ENCODE measurements at places on chromosomes 3 and 15.

GRCh38 chr3:124229420-124229819, 237.5 kb upstream of the ROPN1 start:
- H3K27me3 ChIP-seq = no peaks in the 10 kb centered on the region
- H3K4me1 ChIP-seq = peaks cover 5% of the 10 kb centered on the region
- no peak overlapping the region for H3K4me3 ChIP-seq
- no peaks in the 10 kb centered on the region for H3K36me3 ChIP-seq

GRCh38 chr3:106619-107018, 89.9 kb upstream of the CHL1 start:
- no peak overlapping the region for H3K4me3 ChIP-seq
- no peak for DNase-seq
- H3K27me3 ChIP-seq = no peaks in the 10 kb centered on the region
- no peak overlapping the region for H3K27ac ChIP-seq
- peaks cover 15% of the 10 kb centered on the region for H3K4me1 ChIP-seq
- H3K36me3 ChIP-seq = no peaks in the 10 kb centered on the region

DNA sequence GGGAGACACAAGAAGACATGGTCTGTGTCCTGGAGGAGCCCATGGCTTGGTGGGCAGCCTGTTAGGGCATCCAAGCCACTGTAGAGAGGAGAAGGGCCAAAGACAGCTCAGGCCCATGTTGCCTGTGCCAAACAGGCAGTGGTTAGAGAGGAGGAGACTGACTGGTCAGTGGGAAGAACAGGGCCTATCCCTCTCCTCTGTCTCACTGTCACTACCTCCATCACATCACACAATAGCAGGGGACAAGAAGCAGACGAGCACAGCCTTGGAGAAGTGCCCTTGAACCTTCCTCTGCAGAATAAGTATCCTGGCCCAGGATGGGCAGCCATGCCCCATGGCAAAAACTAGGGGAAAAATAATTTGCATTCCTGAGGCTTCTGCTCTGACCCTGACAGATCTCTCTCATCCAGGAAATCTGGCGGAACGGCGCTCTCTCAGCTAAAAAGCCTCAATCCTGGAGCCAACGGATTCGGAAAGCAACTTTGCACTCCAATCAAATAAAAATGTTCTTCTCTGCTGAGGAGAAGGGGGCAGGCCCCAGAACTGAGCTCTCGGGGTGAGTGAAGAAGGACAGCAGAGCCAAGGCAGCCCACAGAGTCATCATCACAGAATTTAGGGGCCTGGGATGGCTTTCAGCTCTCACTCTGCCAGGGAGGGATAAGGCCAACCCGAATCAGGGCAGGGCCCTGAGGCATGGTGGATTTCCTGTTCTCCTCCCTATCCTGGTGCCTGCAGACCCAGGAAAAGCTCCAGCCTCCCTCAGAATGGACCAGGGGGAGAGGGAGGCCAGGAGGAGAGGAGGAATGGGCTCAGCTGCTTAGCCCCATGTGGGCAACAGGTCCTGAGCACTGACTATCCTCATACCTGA, 1.6 kb downstream of the SHF start:
- H3K4me1 ChIP-seq = peaks cover 33% of the 10 kb centered on the region
- H3K36me3 ChIP-seq = no peaks in the 10 kb centered on the region
- DNase-seq = no peak
- no peaks in the 10 kb centered on the region for H3K27me3 ChIP-seq
- H3K4me3 ChIP-seq = peak overlapping the region; percentile 89

DNA sequence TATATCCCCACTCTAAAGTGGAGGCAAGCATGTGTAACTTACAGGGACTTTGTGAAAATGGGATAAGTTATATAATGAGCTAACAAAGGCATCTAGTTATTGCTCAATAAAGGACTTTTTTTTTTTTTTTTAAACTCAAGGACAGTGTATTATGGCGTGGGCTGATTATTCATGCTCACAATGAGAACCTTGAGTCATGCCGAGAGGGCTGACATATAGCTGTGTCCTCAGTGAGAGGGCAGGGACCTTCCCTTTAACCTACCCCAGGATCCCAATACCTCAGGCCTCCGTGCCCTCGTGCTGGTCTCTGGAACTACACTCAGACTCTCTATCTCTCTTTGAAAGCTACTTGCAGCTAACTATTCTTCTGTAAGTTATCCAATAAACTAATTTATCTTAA, 319.9 kb upstream of the ICE2 start:
- no peak for DNase-seq
- H3K4me1 ChIP-seq = no peaks in the 10 kb centered on the region
- no peaks in the 10 kb centered on the region for H3K36me3 ChIP-seq
- no peak overlapping the region for H3K27ac ChIP-seq

DNA sequence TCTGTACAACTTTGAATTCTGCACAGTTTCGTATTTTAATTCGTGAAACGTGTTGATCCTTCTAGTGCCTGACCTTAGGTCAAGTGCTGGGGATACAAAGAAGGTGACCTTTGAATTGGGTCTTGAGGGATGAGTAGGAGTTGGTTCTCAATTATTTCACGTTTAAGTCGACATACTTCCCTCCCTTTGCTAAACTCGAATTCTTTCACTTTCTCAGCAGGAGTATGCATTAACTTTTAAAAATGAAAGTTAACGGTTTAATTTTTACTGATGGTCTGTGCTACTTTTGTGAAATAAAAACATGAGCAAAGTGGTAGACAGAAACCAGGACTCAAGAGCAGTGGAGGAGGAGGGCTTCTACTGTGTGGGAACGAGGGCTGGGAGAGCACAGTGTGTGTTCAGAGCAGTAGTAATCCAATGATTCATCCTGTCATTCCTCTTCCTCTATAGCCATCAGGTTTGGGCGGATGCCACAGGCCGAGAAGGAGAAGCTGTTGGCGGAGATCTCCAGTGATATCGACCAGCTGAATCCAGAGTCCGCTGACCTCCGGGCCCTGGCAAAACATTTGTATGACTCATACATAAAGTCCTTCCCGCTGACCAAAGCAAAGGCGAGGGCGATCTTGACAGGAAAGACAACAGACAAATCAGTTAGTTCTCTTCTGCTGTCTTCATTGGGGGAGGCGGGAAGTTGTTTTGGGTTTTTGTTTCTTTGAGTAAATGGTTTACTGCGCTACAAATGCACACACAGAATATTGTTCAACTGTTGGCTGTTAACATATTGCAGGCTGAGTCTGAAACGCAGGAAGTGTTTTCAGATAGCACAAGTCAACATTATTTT, 78.6 kb upstream of the TSEN2 start:
- H3K27me3 ChIP-seq = no peaks in the 10 kb centered on the region
- DNase-seq = no peak
- no peaks in the 10 kb centered on the region for H3K4me1 ChIP-seq
- H3K36me3 ChIP-seq = no peaks in the 10 kb centered on the region
- H3K27ac ChIP-seq = no peak overlapping the region

DNA sequence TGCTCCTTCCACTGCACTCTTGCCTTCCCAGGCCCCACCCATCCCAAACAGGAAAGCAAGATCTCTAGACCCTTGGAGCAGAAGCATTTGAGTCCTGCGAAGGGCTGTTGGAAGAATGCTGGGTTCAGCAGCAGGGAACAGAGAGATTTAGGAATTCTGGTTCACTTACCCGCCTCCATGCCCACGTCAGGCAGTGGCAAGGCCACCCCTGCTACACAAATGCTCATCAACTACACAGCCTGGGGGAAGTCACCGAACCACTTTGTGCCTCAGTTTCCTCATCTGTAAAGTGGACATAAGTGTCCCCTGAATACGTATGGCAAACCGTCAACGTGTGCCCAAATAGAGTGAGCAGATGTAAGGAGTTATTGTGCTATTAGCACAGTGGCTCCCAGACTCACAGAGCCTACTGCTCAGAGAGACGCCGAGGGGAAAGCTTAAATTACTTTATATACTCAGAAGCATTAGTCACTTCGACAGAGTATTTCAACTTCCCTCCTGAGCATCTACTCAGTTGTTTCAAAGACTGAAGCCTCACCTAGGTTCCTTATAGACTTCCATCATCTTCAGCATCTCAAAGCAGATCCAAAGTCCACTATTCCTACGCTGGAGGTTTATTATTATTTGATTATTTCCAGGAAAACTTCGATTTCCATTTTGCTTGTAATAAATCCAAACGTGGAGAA, 905 bp downstream of the HOMER2 start:
- no peaks in the 10 kb centered on the region for H3K27me3 ChIP-seq
- H3K27ac ChIP-seq = no peak overlapping the region
- DNase-seq = no peak
- no peaks in the 10 kb centered on the region for H3K4me1 ChIP-seq
- peak overlapping the region; percentile 50 for H3K4me3 ChIP-seq

DNA sequence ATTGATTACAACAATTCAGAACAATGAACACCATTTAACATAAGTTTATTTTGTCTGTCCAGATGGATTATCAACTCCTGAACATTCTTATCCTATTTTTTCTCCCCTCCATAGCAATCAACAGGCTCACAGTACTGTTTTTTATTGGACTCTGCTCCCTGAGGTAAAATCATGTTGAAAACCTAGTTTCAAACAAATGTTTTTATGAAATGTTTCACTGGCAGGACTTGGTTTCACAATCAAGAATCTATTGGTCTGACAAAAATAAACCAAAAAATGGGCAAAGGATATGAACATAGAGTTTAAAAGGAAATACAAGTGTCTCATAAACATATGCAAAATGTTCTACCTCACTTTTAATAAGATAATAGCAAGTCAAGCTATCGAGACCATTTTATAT, 2.6 kb upstream of the MYRIP start:
- no peak overlapping the region for H3K4me3 ChIP-seq
- H3K4me1 ChIP-seq = no peaks in the 10 kb centered on the region
- H3K27me3 ChIP-seq = peaks cover 32% of the 10 kb centered on the region

DNA sequence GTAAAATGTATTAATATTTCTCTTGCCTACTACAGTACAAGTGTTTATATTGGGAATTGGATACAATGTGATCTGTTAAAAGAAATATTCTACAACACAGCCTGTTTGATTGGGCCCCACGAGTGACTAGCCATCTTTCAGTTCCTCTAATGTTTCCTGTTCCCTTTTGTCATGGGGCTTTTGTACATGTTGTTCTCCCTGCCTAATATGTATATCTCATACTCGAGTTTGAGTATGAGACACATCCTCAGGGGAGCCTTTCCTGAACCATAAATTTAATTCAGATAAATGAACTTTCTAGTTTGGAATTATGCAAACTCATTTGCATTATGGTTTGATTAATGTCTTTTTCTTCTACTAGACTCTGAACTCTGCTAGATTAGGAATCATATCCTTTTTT, 65.5 kb downstream of the MEF2A start:
- no peaks in the 10 kb centered on the region for H3K27me3 ChIP-seq
- no peak overlapping the region for H3K4me3 ChIP-seq
- H3K4me1 ChIP-seq = peaks cover 7% of the 10 kb centered on the region
- no peak for DNase-seq

DNA sequence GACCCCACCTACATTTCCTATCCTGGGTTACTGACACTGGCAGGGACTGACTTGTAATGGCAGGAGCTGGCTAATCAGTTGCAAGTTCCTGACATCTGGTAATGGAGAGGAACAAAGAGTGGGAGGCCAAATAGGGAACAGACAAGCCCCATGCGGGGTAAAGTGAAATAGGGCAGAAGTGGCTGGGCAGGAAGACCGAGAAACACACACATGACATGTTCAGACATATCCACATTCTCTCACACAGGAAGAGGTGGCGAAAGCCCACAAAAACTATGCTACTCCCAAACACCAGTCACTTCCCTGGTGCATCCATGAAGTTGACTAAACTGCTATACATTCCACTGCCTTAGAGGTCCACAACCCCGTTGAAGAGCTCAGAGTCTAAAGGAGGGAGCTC, 394.1 kb upstream of the TBL1XR1 start:
- H3K27me3 ChIP-seq = no peaks in the 10 kb centered on the region
- DNase-seq = no peak
- no peak overlapping the region for H3K27ac ChIP-seq
- no peak overlapping the region for H3K4me3 ChIP-seq
- peaks cover 1% of the 10 kb centered on the region for H3K4me1 ChIP-seq
- H3K36me3 ChIP-seq = no peaks in the 10 kb centered on the region

Measured in H1 (cell line).